ENCODE measurements at places on chromosomes 1 and 21.

GRCh38 chr1:156402331-156403020 lies 33.5 kb downstream of the RHBG start:
- DNase-seq, result no peak

GRCh38 chr1:160031365-160032164 lies at the start of gene PIGM:
TSS of gene PIGM (minus strand) at chr1:160031990. CDS start at chr1:160031739, 251 bp downstream.
- peak; percentile 98 for DNase-seq

- DNase-seq, result no peak
These were observed 9.7 kb upstream of the H6PD start for GRCh38 chr1:9224664-9225410.

DNA sequence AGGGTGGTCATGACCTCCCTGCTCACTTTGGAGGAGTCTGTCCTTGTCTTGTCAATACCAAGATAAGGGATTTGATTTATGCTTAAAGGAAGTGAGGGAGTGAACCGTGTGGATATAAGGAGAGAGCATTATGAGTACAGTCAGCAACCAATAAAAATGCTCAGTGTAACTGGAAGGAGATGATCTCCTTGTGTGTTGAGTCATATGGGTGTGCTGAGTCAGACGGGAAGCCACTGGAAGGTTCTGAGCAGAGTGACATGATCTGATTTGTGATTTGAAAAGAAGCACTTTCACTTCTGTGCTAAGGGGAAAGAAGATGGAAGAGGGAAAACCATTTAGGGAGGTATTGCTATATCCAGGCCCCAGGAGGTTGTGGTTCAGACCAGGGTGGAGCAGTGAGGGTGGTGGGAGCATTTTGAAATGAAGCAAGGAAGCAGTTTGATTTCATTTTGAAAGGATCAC lies 2.5 kb upstream of the BCL10 start:
- DNase-seq, result no peak

GRCh38 chr1:31564606-31564989 lies 11.7 kb upstream of the TINAGL1 start:
- no peak for DNase-seq
